NCI-H1436 treated with DMSO at 0.1 percent for 48 hours (cell line): ENCODE measurements at places on chromosomes 11 and 22.

- DNase-seq = no peak
Measured at GRCh38 chr11:129681344-129682114, 134.1 kb upstream of the TMEM45B start.

- no peak for DNase-seq
Measured at GRCh38 chr11:106277484-106277883, 200.0 kb downstream of the AASDHPPT start.

GRCh38 chr22:41517172-41518047, 26.9 kb downstream of the POLR3H start:
- no peak for DNase-seq

GRCh38 chr11:36343436-36343835, 47.3 kb downstream of the PRR5L start:
- no peak for DNase-seq

GRCh38 chr11:10655943-10656576, 37.5 kb downstream of the IRAG1 start:
- no peak for DNase-seq

DNA sequence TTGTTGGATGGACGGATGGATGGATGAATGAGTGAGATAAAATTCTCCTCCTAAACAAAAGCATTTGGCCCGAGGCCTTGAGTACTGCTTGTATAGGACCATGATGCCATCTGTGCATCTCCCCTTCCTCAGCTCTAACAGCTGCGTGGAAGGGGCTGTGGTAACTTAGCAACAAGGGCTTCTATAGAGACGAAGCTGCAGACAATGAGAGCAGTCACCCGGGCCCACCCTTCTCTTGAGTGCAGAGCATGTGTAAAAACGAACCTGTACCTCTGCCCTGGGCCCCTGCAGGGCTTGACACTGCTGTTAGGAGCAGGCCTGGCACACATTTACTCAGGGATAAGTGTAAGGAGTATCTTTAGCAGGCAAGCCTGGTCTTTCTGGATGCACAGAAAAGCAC, 391.5 kb downstream of the CADM1 start:
- no peak for DNase-seq

- DNase-seq = no peak
Measured at GRCh38 chr11:111347002-111347722, 31.9 kb downstream of the POU2AF1 start.

DNA sequence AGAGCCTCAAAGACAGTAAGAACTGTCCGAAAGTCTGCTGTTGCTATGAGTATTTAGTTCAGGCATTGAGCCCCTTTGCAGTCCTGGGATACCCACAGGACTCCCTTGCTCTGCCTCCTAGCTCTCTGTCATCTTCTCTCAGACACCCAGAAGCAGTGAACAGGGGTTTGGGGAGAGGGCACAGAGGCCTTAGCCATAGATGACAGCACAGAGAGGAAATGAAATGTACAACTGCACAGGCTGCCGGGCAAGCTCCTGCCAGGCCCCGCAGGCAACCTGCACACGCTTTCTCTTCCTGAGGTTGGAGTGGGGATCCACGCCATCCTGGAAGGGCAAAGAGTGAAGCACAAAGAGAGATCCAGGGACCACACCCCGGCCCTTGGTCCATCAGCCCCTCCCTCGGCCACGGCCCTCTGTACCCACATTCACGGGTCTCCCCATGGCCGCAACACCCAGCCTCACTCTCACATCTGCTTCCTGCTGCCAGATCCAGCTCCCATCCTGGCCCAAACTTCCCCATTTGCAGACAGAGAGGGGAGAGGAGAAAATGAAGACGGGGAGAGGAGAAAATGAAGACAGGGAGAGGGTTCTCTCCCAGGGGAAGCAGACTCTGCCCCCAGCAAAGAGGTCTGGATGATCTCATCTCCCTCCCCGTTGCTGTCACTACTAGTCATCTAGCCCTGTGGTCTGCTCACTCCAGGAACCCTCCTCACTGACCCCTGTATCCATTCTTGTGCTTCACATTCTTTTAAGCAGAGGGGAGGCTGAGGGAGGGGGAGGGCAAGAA, 40.7 kb downstream of the CD6 start:
- no peak for DNase-seq

GRCh38 chr22:33874206-33874605, 46.1 kb downstream of the LARGE1 start:
- DNase-seq = no peak

GRCh38 chr22:27780161-27780575, 21.4 kb downstream of the MN1 start:
- DNase-seq = no peak

- DNase-seq = no peak
Measured at GRCh38 chr22:36816339-36816635, 548 bp downstream of the PVALB start.

GRCh38 chr11:110928391-110928790, 216.2 kb upstream of the ARHGAP20 start:
- DNase-seq = no peak

GRCh38 chr11:11381471-11382105, 28.5 kb upstream of the CSNK2A3 start:
- no peak for DNase-seq

- DNase-seq = no peak
Measured at GRCh38 chr11:77557553-77557952, 32.2 kb upstream of the AQP11 start.

DNA sequence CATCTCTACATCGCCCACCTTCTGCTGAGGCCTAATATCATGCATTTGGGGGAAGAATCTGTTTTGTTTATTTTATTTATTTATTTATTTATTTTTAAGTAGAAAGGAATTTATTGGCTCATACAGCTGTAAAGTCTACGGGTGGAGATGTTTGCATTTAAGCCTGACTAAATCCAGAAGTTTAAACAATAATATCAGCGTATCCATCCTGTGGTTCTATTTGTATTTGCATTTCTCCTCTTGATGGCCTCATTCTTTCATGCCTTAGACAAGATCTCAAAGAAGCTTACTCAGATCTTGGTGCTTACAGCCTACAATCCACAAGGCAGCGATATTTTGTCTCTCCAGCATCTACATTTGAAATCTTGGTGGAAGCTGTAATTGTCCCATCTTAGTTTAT, 67.1 kb upstream of the CARD18 start:
- DNase-seq = no peak

- DNase-seq = no peak
Measured at GRCh38 chr11:69490516-69490915, 9.1 kb downstream of the LINC01488 start.

DNA sequence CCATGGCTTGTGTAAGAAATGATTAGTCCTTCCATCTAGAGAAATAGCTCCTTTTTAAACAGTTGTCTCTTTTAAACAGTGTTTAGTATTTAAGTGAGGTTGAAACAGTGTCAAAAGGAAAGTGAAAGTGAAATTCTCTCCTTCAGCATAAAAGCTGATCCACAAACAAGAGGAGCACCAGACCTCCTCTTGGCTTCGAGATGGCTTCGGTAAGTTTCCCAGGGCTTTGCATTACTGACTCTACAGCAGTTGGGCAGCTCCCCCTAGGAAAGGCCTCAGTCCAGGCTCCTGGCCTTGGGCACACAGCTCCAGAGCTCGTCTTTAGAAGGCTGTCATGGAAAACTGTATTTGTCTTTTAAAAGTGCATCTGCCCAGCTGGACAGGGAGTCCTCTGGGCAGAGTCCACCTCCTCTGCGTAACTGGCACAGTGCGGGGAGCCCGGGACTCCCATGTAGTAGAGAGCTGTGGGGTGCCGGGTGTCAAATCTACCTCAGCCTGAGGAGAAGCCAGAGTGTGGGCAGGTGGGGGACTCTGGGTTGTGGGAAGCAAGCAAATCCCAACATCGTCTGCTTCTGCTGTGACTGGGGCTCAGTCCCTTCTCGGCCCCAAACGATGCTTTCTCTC, at the start of gene PLAAT4:
Gene PLAAT4, plus strand, starts transcription at position 140 of the 624 bp plus-strand sequence. Its CDS starts 61 bp downstream, at position 201.
- no peak for DNase-seq

GRCh38 chr11:128367573-128367972, 219.8 kb downstream of the ETS1 start:
- no peak for DNase-seq

- DNase-seq = no peak
Measured at GRCh38 chr11:45396394-45396793, 110.3 kb upstream of the SYT13 start.

GRCh38 chr11:18720091-18720807, 5.7 kb downstream of the IGSF22 start:
- no peak for DNase-seq

- no peak for DNase-seq
Measured at GRCh38 chr22:17436382-17436980, 67.2 kb downstream of the CECR2 start.

- DNase-seq = no peak
Measured at GRCh38 chr11:128908391-128909246, 17.5 kb downstream of the KCNJ5 start.

DNA sequence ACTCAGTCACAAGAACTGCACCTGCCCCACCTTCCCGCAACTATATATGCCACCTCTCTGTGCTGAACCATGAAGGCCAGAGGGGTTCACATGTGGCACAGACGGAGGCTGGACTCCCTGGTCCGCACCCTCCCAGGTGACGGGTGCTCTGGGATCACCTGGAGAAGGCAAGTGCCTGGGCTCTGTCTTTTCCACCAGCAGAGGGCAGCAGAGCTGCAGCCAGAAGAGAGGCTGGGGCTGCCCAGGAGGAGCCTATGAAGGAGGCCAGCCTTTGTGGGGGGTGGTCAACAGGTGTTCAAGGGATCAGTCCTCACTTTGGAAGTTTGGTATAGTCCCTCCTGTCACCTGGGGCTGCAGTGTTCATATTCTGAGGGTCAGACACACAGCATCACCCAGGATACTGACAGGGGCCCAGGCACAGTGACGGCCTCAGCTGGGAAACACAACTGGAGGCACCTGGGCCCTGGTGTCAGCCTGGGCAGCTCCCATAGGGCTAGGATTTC, 39.2 kb upstream of the IGLL5 start:
- no peak for DNase-seq

DNA sequence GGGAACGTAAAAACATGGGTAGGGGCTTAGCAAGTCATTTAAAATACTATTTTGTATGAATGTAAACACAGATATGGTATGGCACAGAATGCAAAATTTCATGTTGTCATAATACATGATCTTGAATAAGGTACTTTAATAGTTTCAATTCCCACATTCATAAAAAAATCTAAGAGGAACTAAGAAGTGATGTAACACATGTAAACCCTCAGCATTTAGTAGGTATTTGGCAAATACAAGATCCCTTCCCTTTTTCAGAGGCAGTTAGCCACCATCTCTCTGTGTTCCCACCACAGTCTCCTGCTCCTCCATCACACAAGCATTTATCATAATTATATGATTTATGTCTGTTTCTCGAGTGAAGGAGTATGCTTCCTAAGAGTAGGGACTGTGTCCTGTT, 251.8 kb downstream of the TENM4 start:
- DNase-seq = no peak

DNA sequence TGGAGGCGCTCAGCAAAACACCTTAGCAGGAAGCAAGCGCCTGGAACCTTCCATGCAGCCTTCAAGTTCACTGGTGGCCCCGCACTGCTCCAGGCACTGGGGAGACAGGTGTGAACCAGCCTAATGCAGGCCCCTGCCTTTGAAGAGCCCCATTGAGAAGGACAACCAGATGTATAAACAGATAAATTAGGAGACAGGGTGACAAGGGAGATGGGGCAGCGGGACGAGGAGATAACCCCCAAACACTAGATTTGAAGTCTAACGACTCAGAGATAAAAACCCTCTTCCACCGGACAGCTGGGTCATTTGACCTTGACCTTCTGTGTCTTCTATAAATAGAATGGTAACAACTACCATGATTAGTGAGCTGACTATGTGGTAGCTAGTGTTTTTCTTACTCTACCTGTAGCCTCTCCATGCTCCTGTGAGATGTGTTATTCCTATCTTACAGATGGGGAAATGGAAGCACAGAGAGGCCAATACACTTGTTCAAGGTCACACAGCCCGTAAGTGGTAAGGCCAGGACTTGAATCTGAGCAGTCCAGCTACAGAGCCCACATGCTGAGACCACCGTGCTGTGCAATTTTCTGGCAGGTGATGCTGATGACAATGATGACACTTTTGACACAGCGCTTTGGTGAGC, 2.0 kb upstream of the PDGFB start:
- DNase-seq = no peak

GRCh38 chr22:47045691-47046410, 283.4 kb downstream of the TBC1D22A start:
- no peak for DNase-seq

DNA sequence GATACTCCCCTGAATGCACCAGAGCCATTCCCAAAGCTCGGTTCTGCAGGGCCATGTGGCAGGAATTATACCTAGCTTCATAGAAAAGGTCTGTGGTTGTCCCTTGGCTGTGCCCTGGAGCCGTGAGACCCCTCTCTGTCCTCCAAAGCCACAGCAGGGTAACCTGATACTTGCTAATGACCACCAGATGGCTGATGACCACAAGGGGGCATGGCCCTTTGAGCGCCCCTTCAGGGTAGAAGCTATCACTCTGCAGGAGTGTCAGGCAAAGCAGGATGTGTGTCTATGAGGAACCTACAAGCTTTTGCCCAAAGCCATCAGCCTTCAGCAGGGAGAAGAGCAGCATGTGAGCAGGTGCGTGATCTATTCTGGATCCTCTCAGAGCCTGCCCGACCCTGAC, 95.3 kb downstream of the NTM start:
- DNase-seq = no peak

- no peak for DNase-seq
Measured at GRCh38 chr22:27719036-27719347, 82.6 kb downstream of the MN1 start.

DNA sequence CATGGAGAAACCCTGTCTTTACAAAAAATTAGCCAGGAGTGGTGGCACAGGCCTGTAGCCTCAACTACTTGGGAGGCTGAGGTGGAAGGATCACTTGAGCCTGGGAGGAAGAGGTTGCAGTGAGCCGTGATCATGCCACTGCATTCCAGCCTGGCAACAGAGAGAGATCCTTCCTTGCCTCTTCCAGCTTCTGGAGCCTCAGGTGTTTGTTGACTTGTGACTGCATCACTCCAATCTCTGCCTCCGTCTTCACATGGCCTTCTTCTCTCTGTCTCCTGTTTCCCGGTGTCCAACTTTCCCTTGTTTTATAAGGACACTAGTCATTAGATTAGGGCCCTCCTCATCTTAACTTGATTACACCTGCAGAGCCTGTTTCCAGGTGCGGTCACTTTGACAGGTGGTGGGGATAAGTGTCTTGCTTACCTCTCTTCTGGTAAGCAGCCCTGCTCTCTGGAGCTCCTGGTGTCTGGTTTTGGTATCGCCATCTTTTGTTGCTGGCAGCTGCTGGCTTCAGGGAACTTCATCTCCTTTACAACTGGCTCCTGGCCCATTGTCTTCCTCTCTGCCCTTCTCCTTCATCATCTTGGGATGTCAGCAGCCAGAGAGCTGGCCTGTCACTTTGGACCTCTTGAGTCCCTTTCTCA, 8.2 kb upstream of the USP2 start:
- DNase-seq = no peak
